ENCODE measurements at places on chromosomes 2 and 18. TPM values are rescaled to one million over a fixed set of nuclear protein-coding genes. Genes with fewer than 3 reads are reported as not detected.

DNA sequence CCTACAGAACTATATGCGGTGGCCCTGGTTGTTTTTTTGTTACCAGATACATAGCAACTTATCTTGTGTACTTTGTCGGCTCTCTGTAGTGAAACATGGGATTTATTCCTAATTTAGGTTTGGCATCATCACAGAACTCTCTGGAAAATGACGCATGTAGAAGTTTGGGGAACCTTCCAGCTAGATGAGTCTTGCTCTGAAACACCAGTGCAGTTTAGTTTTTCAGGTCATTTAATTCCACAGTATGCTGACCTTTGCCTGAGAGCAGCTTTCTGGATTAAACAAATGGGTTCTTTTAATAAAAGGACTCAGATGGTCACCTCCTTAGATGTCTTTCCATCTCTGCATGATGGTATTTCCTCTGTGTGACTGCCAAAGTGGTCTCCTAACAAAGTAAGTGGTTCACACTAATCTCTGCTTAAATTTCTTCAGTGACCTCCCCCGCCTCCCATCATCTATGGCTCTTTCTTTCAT, 39.9 kb downstream of the MYO3B start:
- DNase-seq: no peak

The OBSL1 gene
- polyA plus RNA-seq: 151 TPM

The RAMP1 gene
- polyA plus RNA-seq: 3.1 TPM

The SFXN5 gene
- 26.1 TPM for polyA plus RNA-seq

GRCh38 chr18:29084120-29084519, 907.2 kb upstream of the CDH2 start:
- DNase-seq: no peak

GRCh38 chr18:79641722-79642497, 37.7 kb upstream of the CTDP1 start:
- no peak for DNase-seq

The TFPI gene
- polyA plus RNA-seq: 53.9 TPM

- no peak for DNase-seq
These were observed 24.2 kb downstream of the NEU4 start for GRCh38 chr2:241833101-241833663.

The ZAP70 gene
- polyA plus RNA-seq: 1.7 TPM

GRCh38 chr2:217014328-217015105, 154.7 kb upstream of the TNP1 start:
- no peak for DNase-seq

The PPP1R1C gene
- 1.6 TPM for polyA plus RNA-seq

DNA sequence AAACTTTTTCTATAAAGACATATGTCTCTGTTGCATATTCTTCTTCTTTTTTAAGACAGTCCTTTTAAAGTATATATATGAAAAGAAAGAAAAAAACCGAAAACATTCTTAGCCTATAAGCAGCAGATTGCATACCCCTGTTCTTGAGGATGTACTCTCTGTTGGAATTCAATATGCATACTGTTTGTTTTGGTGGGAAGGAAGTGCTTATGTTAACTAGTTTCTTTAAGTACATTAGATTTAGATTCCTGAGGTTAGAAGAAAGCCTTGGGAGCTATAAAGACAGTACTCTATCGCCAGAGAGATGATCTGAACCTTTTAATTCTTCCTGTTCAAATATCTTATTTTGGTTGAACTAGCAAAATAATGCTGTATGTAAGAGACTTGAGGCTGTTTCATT, 46.8 kb upstream of the TBR1 start:
- DNase-seq: no peak

- DNase-seq: no peak
These were observed 29.6 kb downstream of the RHOB start for GRCh38 chr2:20476481-20476880.

The DSC1 gene
- 1.9 TPM for polyA plus RNA-seq

Data from right renal pelvis (tissue), 4 donors.